ENCODE measurements at places on chromosomes 1 and 21.

DNA sequence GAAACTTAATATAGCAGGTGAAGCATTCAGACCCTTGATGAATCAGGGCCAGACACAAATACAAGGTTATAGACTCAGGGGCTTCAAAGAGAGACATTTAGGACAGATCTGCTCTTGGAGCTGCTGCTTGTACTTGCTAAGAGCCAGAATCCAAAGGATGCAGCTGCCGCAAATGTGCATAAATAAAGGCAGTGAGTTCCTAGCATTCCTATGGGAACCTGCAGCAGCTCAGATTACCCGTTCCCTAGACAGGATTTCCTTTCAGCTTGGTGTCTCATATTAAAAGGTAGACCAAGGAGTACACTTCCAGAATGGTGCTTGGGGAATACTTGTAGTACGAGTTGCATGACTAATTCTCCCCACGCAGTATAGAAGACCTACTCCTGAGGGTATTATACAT is 9.7 kb upstream of the LRRC53 start:
- DNase-seq, result no peak

DNA sequence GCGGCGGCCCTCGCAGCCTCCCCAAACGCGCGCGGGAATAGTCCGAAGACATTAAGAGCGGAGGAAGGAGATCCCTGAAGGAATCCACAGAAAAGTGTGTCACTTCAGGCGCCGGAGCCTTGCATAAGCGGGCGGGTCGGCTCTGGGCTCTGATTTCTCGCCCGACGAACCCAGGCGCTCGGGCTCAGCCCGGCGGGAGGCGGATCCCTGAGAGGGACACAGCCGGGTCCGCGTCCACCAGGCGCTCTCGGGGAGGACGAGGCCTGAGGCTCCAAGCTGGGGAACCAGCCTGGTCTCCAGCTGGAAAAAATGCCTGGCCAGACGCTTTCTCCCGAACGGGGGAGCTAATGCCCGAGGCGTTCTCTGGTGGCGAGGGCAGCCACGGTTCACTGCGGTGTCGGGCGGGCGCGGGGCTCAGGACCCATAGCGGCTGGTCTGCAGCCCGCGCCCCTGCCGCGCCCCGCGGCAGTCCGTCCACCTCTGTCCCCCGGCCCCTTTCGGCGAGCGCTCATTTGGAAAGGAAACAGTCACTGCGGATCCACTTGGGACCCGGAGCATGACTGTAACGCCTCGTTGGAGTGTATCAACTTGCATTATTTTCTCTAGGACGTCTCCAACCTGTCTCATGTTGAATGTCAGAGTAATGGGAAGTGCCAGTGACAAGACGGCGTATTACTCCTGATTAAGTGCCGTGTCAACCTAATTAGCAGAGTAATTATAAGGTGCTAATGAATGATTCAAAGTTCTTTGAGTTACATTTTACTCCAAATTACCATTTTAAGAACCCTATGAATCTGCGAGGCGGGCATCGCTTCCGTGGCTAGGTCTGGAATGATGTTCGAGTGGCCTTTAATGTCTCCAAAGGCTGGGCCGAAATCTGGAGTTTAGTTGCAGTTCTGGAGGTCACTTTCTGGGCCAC is 1.6 kb upstream of the BARHL2 start:
- no peak for DNase-seq

GRCh38 chr1:61842863-61843514 is 100.7 kb downstream of the PATJ start:
- DNase-seq, result no peak

GRCh38 chr1:227756172-227756959 is 21.1 kb downstream of the SNAP47 start:
- DNase-seq, result no peak

DNA sequence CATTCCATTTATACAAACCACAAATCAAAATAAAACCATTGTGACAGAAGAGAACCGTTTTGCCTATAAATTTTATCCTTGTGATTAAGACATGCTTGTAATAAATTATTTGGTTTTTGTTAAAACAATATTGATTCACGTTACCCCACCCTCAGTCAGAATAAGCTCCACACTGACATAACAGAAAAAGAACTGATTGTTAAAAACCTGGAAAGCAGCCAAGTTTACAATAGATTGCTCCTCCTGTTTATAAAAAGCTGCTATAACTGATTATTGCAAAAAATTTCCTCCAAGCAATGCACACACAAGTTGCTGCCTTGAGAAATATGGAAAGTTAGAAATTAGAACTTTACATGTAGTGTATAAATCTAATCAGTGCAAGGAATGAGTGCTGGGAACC is 263.5 kb downstream of the SETD4 start:
- no peak for DNase-seq

GRCh38 chr1:231872461-231872910 is 245.9 kb downstream of the DISC1 start:
- DNase-seq, result no peak

DNA sequence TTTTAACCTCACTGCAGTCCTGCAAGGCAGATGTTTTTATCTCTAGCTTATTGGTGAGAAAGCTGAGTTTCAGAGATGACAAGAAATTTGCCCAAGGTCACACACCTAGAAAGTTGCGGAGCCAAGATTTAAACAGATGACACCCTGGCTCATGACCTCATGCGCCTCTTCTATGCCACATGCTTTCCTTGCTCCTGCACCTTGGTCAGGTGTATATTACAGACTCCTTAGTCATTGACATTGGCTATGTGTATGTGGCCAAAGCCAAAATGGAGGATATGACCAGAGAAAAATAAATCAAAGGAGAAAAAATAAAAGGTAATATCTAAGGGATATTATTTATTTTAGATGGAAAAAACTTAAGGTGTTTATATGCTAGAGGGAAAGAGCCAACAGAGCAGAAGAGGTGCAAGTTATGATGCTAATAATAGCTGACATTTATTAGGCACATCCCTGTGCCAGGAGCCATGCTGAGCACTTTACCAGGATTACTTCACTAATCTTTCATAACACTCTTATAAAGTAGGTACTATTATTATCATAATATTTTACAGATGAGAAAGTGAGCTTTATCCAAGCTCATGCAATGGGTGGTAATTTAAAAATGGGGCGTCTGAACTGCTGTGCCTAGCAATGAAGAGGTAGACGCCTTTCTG is 13.8 kb upstream of the MYOC start:
- DNase-seq, result no peak

DNA sequence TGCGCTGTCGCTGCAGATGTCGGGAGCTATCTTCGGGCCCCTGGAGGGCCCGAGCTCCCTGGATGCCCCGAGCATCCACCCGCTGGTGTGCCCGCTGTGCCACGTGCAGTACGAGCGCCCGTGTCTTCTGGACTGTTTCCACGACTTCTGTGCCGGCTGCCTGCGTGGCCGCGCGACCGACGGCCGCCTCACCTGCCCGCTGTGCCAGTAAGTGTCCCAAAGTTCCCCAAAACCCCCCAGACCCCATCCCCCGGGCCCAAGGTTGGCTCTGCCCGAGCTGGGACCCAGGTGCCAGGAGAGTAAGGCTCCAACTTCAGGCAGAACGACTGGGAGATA is 569 bp downstream of the RNF207 start:
- DNase-seq, result no peak

DNA sequence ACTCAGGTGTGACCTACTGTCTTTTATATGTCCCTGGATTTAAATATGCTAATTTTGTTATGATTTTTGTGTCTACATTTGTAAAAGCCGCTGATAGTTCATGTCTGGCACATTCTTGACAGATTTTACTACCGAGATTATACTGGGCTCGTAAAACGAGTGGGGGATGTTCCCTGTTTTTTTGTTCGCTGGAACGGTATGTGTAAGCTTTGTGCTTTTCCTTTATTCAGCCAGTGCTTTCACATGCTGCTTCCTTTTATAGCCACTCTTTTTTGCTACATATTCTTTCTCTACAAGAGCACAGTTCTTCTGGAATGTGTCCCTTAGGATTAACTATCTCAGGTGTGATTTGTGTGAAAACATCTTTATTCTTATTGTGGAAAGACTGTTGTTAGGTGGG is 46.6 kb downstream of the ADARB1 start:
- no peak for DNase-seq

GRCh38 chr1:209685821-209686220 is 10.6 kb downstream of the G0S2 start:
- no peak for DNase-seq

DNA sequence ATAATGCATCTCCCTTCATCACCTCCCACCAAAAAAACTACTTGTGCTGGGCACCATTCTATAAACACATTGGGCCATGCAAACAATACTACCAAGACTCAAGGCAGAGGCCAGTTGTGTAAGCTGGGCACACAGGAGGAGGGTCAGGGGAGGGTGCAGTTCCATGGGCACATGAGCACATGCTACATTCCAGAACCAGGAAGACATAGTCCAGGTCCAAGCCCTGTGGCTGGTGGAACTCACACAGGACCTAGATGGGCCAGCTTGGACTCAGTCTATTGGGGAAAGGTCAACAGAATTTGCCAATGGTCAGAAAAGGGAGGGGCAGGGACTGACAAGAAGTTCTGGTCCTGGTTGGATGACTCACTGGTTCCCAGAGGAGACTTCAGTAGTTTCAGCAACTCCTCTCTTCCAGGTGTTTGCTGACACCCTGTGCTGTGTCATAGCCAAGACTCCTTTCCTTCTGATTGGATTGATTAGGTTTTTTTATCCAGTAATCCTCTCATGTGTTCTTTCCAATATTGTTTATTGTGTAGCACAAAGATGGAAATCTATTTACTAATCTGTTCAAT is 249.7 kb downstream of the C1orf94 start:
- DNase-seq, result no peak

GRCh38 chr1:183871142-183871541 is 66.2 kb downstream of the RGL1 start:
- no peak for DNase-seq

GRCh38 chr1:34149501-34149900 is 15.5 kb downstream of the CSMD2 start:
- no peak for DNase-seq

DNA sequence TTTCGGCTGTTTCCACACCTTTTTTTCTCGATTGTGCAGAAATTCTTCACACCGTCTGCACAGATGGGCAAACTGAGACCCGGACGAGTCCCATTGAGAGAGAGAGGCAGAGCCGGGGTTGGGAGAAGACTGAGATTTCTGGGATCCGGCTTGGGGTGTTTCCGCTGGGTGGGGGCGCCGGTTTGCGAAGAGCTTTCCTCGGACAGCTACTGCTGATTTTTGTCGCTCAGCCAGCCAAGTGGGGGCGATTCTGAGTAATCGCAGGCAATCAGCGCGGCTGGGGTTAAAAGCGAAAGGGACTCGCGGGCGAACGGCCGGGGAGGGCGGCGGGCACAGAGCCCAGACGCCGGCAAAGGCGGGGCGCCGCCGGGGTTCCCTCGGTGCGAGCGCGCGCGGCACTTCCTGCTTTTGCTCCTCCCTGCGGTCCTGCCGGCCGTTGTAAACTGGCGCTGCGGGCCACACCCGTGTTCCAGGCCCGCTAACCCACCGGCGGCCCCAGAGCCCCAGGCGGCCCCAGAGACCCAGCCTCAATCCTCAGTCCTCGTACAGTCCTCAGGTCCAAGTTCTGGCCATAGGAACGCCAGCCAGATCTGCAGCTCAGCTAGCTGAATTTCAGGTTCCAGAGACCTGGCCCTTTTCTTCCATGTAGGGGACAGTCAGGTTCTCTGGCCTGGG is 32.4 kb upstream of the JUN start:
- peak; percentile 69 for DNase-seq

- no peak for DNase-seq
Observed at GRCh38 chr1:234505769-234506102, 26.8 kb upstream of the TARBP1 start.

GRCh38 chr1:101379950-101380349 is 143.1 kb downstream of the S1PR1 start:
- no peak for DNase-seq

DNA sequence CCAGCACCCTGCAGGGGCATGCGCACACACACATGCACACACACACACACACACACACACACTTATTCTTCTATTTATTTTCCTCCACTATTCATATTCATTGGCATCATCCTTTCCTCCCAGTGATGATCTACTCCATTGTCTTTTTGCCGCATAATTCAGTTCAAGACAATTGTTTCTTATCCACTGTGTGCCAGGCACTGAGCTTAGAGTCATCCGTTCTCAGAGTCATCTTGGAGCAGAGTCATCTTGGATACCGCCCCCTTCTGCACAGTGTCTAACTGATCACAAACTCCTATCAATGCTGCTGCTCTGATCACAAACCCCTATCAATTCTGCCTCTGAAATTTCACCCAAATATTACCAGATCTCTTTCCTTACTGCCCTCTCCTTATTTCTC is 102.8 kb upstream of the PROX1 start:
- DNase-seq, result peak; percentile 9

- DNase-seq, result no peak
Observed at GRCh38 chr1:57603696-57604095, 179.8 kb upstream of the DAB1 start.

GRCh38 chr1:48205522-48205921 is 17.0 kb upstream of the SLC5A9 start:
- DNase-seq, result no peak

DNA sequence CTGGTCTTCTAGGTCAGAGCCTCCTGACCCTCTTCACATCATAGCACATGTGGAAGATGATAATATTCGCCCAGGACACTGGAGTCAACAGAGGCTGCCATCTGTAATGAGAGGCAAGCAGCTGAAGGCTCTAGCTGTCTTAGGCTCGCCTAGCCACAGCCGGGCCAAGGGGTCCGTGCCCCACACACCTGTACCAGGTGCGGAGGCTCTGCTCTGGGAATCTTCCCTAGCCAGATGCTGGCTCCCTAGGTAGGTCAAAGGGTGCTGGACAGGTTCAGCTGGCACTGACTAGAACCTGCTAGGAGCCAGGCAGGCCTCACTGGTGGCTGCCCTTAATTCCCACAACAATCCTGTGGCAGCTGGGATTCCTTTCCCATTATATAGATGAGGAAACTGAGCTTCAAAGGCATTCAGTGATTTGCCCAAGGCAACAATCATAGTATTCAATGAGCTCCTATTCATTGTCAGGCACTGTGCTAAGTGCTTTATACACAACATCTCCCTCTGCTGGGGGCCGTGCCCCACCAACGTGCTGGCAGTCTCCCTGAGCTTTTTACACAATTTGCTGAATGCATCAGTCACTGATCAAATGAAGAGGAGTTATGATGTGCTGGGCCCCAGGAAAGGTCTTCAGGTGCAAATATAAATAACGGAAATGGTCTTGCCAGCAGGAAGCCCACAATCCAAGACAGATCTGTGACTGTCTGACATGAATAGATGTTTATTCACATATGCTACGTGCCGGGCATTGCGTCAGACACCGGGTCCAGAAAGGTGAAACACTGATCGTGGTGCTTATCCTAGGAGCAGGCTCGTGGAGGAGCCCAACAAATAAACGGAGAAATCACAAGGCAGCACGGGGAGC is 58.0 kb downstream of the DDX20 start:
- no peak for DNase-seq

- no peak for DNase-seq
Observed at GRCh38 chr1:110321846-110322245, 17.3 kb upstream of the RBM15 start.

GRCh38 chr1:116826818-116827606 is 72.8 kb downstream of the CD2 start:
- DNase-seq, result no peak

GRCh38 chr1:25922056-25922970 is 16.1 kb upstream of the STMN1 start:
- no peak for DNase-seq

GRCh38 chr21:25175938-25176337 is 431.3 kb downstream of the MRPL39 start:
- no peak for DNase-seq

- no peak for DNase-seq
Observed at GRCh38 chr21:45209685-45210284, 77.9 kb downstream of the POFUT2 start.

Measured in anterior cingulate cortex (tissue), 58 donors.